ENCODE measurements at places on chromosomes 4 and X. TPM values are rescaled to one million over a fixed set of nuclear protein-coding genes. Genes with fewer than 3 reads are reported as not detected.

GRCh38 chr4:26161030-26161824 is 159.6 kb upstream of the RBPJ start:
- DNase-seq: no peak

DNA sequence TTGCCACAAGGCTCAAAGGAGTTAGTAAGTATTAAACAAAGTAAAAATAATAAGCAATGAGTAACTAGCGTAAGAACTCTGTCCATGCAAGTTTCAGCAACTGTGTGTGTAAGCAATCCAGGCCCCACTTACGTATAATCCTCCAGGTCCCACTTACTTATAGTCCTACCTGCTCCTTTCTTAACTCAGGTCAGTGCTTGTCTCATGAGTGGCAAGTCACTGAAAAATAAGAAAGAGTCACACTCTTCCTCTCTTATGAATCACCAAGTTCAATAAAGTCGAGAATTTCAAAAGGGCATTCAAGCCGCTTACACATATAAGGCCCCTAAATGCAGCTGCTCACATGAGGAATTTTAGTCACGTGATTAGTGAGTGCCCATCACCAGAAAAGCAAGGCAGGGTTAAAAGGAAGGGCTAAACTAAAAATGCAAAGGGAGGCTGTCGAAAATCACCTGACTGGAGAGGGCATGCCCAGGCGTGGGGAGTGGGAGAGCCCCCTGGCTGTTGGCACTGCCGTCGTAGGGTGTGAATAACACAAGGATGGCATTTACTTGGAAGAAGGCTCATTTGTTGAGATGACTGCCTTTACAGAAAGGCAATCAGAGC is 58.2 kb downstream of the ZNF827 start:
- DNase-seq: no peak

- peak; percentile 31 for DNase-seq
Measured at GRCh38 chrX:150683536-150684146, 9.6 kb upstream of the MTMR1 start.

- DNase-seq: no peak
Measured at GRCh38 chrX:87167841-87168240, 349.8 kb upstream of the KLHL4 start.

The CENPVL1 gene
- polyA plus RNA-seq: not detected

The PLP2 gene
- polyA plus RNA-seq: 304 TPM

The EBP gene
- polyA plus RNA-seq: 178 TPM
